A549 treated with DMSO at 1 μM for 4 hours (cell line): ENCODE measurements at places on chromosomes 3 and 15. TPM values are rescaled to one million over a fixed set of nuclear protein-coding genes. Genes with fewer than 3 reads are reported as not detected.

Gene USP19
- 18.4 to 28.3 TPM (median 24.9 TPM) in 5 replicates for total RNA-seq

Gene C3orf80
- total RNA-seq, result 1.8 to 2.7 TPM (median 1.9 TPM) in 5 replicates

Gene GOLGA8O
- total RNA-seq, result 0.19 to 0.54 TPM (median 0.33 TPM) in 5 replicates

Gene FBXL2
- 5.3 to 9.5 TPM (median 7.8 TPM) in 5 replicates for total RNA-seq

Gene SPTSSB
- not detected in 5 replicates for total RNA-seq

Gene MCF2L2
- total RNA-seq, result 0.06 to 0.27 TPM (median 0.15 TPM) in 5 replicates

Gene TRPM1
- total RNA-seq, result not detected in 5 replicates

Gene CHRNA5
- total RNA-seq, result 27.3 to 42.2 TPM (median 34.6 TPM) in 5 replicates

Gene RAB5A
- 36.2 to 55.6 TPM (median 48.9 TPM) in 5 replicates for total RNA-seq

Gene SPTBN5
- 0.25 to 0.39 TPM (median 0.27 TPM) in 5 replicates for total RNA-seq

Gene BNC1
- 0.49 to 0.65 TPM (median 0.53 TPM) in 5 replicates for total RNA-seq

Gene MYLK
- total RNA-seq, result 12.3 to 16.6 TPM (median 15.2 TPM) in 5 replicates

Gene SLC4A7
- total RNA-seq, result 18.8 to 38.3 TPM (median 31.8 TPM) in 5 replicates

Gene UROC1
- not detected in 5 replicates for total RNA-seq

Gene SLITRK3
- total RNA-seq, result not detected in 5 replicates

Gene LRRIQ4
- not detected in 5 replicates for total RNA-seq

Gene STRA6
- total RNA-seq, result 48.6 to 75.8 TPM (median 62.5 TPM) in 5 replicates

Gene ISLR
- 0.15 to 0.41 TPM (median 0.25 TPM) in 5 replicates for total RNA-seq

Gene FBXO40
- not detected in 5 replicates for total RNA-seq

Gene UBA3
- total RNA-seq, result 21.3 to 28.5 TPM (median 24.6 TPM) in 5 replicates

Gene KNG1
- 0.17 TPM in 1 of 5 replicates, not detected in the others for total RNA-seq

Gene WDR49
- not detected in 5 replicates for total RNA-seq

Gene KBTBD12
- total RNA-seq, result not detected in 5 replicates

Gene CCR3
- not detected in 5 replicates for total RNA-seq

Gene SMARCC1
- total RNA-seq, result 24.4 to 30.9 TPM (median 29.4 TPM) in 5 replicates
